ENCODE measurements at places on chromosomes 1 and 21.

GRCh38 chr1:35085421-35085820, 6.2 kb downstream of the ZMYM1 start:
- DNase-seq, result no peak

GRCh38 chr1:35298464-35298863, 30.0 kb downstream of the ZMYM4 start:
- no peak for DNase-seq

- DNase-seq, result no peak
Observed at GRCh38 chr1:100053727-100054126, 79.0 kb downstream of the SASS6 start.

DNA sequence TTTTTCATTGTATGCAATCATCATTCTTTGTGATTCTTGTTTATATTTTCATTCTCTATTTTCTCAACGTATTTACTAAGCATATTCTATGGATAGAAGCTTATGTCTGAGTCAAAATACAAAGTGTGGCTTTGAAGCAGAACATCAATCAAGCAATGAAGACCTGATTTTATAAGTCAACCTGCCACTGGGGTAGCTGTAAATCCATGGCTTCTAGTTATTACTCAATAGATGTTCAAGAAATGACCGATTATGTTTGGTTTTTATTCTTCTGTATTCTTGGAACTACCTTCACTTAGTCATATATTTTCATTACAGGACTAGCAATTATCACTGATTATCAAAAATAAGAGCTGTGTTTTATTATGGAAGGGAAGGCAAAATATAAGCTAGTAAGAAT, 20.5 kb upstream of the PTGS2 start:
- DNase-seq, result no peak

DNA sequence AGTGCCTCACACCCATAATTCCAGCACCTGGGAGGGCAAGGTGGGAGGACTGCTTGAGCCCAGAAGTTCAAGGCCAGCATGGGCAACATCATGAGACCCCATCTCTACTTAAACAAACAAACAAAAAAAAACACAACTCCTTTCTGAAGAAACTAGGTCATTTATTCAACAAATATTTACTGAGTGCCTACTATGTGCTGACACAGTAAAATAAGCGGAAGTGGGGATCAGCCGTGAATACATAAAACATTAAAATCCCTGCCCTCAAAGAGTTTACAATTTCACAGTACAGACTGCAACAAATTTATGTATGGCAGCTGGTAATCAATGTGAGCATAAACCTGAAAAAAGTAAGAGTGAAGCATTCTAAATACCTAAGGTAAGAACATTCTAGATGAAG, 65.3 kb downstream of the TUT4 start:
- no peak for DNase-seq

GRCh38 chr1:89941110-89941766, 53.7 kb upstream of the ZNF326 start:
- no peak for DNase-seq

GRCh38 chr1:66261364-66261763, 272.6 kb upstream of the SGIP1 start:
- DNase-seq, result no peak

- DNase-seq, result no peak
Observed at GRCh38 chr1:32398401-32398800, 4.2 kb upstream of the BSDC1 start.

DNA sequence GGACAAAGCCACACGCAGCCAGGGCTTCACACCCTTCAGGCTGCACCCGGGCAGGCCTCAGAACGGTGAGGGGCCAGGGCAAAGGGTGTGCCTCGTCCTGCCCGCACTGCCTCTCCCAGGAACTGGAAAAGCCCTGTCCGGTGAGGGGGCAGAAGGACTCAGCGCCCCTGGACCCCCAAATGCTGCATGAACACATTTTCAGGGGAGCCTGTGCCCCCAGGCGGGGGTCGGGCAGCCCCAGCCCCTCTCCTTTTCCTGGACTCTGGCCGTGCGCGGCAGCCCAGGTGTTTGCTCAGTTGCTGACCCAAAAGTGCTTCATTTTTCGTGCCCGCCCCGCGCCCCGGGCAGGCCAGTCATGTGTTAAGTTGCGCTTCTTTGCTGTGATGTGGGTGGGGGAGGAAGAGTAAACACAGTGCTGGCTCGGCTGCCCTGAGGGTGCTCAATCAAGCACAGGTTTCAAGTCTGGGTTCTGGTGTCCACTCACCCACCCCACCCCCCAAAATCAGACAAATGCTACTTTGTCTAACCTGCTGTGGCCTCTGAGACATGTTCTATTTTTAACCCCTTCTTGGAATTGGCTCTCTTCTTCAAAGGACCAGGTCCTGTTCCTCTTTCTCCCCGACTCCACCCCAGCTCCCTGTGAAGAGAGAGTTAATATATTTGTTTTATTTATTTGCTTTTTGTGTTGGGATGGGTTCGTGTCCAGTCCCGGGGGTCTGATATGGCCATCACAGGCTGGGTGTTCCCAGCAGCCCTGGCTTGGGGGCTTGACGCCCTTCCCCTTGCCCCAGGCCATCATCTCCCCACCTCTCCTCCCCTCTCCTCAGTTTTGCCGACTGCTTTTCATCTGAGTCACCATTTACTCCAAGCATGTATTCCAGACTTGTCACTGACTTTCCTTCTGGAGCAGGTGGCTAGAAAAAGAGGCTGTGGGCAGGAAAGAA, 8.1 kb downstream of the PSRC1 start:
- DNase-seq, result no peak

- no peak for DNase-seq
Observed at GRCh38 chr1:117674521-117675400, 68.9 kb downstream of the TENT5C start.

GRCh38 chr1:203440771-203441170, 34.8 kb upstream of the PRELP start:
- no peak for DNase-seq

GRCh38 chr1:222784916-222785315, 29.9 kb upstream of the DISP1 start:
- DNase-seq, result no peak

DNA sequence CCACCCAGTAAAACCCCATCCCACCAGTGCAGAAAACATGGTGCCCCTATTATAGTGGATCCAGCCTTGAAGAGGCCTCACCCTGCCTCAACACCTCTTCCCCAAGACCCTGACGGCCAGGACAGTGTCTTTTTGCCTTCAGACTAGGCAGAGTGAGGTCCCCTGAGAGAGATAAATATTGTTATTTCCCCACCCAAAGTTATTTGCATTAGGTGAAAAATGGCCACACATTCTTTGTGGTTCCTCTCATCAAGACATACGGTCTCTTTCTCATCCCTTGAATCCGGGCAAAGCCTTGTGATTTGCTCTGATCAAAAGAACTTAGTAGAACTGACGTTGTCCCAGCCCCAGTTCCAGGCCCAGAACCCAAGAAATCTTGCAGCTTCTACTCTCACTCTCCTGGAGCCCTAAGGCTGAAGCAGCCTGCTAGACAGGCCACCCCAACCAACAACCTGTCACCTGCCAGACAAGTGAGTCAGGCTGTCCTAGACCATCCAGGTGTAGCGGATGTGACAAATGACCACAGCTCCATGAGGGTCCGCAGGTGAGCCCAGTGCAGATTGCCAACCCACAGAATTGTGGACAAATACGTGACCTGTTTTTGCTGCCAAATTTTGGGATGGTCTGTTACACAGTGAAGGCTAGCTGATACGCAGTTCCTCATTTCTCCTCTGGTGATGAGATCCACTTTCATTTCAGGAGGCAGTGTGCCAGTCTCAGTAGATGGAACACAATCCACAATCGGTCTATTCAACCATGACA, 8.1 kb upstream of the SSU72 start:
- DNase-seq, result no peak

DNA sequence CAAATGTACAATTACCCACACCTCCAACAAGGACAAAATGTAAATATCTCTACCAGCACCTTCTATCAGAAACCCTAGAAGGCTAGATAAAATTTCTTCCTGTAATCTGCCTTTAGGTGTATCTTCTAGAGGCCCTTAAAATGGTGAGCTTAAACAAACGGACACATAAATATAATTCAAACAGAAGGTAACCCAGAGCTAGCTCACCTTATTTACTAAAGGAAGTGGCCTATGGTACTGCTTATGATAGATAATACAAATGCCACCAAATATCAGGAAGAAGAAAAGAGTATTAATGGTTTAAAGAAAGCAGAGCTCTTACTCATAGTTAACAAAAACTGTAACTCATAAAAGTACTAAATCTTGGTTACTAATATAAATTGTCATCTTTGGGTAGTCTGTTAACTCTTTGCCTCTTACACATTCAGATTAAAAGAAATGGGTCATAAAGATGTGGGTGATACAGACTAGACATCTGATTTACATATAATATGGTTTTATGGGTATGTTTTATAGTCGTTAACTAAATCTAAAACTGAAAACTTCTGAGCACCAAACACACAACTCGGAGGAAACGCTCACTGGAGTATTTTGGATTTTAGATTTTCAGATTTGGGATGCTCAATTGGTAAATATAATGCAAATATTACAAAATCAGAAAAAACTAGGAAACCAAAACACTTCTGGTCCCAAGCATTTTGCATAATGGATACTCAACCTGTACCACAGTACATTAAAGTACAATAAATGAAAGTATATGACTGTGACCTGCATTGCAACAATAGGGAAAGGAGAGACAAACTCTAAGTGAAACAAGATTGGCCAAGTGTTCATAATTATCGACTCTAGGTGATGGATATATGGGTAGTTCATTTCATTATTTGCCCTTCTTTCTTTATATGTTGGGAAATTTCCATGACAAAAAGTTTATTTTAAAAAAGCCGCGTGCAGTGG, 23.2 kb downstream of the TRIT1 start:
- no peak for DNase-seq

Measured in NCI-H1417 treated with DMSO at 0.1 percent for 48 hours (cell line).